ENCODE measurements at places on chromosomes 5 and 9.
A peak's percentile ranks its signal among the peaks of the same experiment; 100 is the strongest.

DNA sequence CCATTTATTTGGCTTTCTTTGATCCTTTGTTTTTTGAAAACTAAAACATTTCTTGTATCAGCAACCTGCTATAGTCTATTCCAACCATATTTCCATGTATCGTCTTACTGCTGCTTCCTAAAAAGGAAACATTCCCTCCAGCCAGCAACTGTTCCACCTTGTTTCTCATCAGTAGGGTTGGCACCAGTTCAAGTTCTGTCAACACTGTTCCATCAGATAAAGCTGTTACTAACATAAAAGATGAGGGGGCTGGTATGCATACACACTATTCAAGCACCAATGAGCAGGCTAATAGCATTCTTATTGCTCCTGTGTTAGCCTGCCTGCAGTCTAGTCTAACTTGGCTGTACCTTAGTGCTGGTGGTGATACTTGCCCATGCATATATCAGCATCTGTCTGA, 178.3 kb downstream of the CWC27 start:
- no peak for DNase-seq

- peak; percentile 88 for DNase-seq
Measured at GRCh38 chr9:111926421-111926875, 29.8 kb downstream of the UGCG start.

- DNase-seq = peak; percentile 42
Measured at GRCh38 chr5:169052207-169052606, 248.7 kb downstream of the SLIT3 start.

- no peak for DNase-seq
Measured at GRCh38 chr5:35679357-35679756, 61.7 kb downstream of the SPEF2 start.

DNA sequence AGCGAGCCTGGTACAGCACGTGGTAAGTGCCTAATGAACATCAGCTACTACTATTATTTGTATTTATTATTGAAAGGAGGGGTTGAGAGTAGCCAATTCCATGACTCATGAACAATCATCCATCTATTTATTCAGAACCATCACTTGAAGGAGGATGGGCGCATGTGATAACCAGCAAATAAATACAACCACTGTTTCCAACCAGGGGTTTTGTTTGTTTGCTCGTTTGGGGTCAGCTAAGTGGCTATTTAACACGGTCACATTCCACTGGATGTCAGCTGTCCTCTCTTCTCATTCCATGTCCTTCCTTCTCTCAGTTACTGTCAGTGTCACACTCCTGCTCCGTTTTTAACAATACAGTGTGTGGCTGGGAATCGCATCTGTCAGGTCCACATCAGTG, 8.6 kb downstream of the RAPGEF1 start:
- no peak for DNase-seq

DNA sequence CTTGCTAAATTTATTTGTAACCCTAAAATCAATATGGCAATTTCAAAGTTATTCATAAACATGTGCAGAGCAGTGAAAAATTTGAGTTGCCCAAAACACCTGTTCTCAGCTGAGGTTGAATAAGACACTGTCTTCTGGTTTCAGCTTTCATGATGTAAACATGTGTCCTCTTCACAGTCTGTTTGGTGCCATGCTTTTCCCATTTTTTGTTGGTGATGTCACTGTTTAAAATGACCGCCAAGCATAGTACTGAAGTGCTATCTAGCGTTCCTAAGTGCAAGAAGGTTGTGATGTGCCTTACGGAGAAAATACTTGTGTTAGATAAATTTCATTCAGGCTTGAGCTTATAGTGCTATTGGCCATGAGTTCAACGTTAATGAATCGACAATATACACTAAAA, 580.8 kb downstream of the ACTL7B start:
- no peak for DNase-seq

- peak; percentile 96 for DNase-seq
Measured at GRCh38 chr5:150142959-150143349, 12.7 kb downstream of the PDGFRB start.

GRCh38 chr5:67334373-67334772, 137.8 kb upstream of the CD180 start:
- DNase-seq = no peak

DNA sequence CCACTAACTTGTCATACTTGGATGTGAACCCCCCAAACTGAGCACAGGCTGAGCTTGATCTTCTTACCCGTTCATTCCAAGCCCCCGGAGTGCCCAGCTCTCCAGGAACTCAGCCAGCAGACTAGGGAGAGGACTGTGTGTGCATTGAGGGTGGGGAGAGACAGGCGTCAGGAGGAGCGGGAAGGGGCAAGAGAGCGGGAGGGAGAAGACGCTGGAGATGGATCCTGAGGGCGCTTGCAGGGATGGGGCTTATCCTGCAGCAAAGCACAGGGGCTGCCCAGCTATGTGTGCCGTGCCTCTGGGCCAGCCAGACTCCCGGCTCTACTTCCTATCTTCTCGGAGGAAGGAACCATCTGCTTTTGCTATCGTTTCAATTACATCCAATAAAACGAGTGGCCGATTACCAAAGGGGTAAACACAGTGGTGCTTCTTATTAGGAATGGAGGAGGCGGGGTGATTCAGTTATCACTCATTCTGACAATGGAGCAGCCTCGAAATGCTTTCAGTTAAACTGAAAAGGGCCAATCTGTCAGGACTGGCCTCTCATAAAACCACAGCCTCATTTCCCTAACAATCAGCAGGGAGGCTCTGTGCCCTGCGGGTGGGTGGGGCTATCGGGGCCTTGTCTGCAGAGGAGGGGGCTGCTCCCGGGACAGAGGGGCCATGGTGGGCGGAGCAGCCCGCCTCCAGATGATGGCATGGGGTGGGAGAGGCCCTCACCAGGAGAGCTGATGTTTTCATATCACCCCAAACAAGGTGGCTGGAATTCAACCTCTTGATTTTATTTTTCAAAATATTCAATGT, 168.2 kb downstream of the DAB2IP start:
- DNase-seq = peak; percentile 41

GRCh38 chr5:130397132-130397531, 492.9 kb downstream of the CHSY3 start:
- no peak for DNase-seq

DNA sequence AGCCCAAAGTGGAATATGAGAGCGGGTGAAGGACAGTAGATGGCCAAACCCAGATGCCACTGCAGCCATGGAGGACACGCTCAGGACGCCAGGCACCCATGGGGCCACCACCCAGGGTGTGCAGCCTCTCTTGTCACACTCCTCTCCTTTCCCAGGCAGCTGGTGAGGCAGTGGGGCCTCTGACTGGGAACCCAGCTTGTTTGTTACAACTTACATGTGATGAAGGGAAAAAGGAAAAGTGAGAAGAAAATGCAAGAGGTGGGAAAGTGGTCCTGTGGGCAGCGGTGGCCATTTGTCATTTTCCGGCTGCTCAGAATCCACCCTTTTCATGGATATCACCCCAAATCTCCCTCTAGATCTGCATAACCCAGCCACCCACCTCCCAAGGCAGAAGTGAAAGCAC, 62.7 kb upstream of the UNC5A start:
- no peak for DNase-seq

DNA sequence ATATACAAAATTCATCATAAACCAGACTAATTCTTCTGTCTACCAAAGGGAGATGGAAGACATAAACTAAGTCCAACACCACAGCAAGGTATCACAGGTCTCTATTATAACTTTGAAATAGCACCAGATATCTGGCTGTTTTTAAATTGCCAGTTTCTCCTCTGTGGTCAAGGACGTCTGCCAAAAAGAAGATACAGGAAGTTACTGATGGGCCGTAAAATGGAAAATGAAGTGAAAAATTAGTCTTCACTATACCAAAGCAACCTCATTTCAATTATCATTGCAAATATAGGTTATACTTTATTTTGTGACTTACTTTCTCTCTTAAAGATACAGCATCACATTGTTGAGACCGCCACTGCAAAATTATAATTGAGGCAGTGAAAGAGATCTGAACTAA, 225.5 kb downstream of the NDUFS4 start:
- no peak for DNase-seq

DNA sequence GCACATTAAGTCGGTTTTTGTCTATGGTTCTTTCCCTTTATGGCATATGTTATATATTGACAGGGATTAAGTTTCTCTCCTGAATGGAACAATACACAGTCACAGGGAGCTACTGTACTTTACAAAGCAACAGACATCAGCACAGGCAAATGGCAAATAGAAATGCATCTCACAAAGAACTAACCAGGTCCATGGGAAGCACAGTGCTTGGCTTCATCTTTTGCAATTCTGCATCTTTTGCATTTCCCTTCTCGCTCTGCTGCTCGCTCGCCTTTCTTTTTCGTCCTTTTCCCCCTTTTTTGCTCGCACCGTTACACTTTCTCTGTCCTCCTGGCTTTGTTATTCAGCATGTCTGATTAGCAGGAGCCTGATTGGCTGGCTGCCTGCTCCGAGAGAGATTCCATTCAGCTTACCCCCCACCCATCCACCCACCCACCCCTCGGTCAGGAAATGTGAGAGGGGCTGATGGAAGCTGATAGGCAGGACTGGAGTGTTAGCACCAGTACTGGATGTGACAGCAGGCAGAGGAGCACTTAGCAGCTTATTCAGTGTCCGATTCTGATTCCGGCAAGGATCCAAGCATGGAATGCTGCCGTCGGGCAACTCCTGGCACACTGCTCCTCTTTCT, at the start of gene ADAMTSL1:
ADAMTSL1 (plus strand) TSS at position 502 of the 628 bp plus-strand sequence; CDS start at position 582, 80 bp downstream.
- DNase-seq = peak; percentile 90
